ENCODE measurements at places on chromosomes 16 and 17.

DNA sequence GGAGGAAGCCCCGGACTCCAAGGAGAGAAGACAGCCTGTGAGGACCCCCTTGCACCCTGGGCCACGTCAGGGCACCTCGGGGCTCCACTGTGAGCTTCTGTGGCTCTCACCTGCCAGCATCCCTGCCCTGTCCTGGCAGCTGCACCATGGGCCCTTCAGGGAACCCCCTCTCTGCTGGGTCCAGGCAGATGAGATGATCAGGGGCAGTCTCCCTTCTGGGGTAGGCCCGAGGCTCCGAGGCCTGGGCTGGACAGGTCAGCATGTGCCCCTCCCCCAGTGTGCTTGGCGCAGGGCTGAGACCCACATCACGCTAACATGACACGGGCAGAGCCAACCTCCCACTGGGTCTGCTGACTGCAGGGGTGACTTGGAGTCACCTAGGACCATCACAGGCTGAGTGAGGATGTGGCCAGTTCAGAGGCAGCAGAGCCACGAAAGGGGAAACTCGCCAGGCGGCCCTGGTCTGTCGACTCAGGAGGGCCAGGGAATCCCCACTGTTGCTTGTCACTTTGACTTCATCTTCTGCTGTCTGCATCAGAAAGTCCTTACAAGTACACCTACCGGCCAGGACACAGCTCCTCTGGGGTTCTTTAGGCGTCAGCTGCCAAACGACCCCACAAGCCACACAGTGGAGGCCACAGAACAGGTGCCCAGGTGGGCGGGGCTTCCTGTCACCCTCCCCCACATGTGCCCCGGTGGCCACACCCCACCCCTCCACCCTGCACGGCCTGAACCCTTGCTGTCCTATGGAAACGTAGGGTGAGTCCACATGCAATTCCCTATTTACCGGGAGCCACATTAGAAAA is 2.2 kb downstream of the GALNS start:
- DNase-seq = no peak

- peak; percentile 29 for DNase-seq
Observed at GRCh38 chr17:14048169-14048568, 21.1 kb upstream of the COX10 start.

DNA sequence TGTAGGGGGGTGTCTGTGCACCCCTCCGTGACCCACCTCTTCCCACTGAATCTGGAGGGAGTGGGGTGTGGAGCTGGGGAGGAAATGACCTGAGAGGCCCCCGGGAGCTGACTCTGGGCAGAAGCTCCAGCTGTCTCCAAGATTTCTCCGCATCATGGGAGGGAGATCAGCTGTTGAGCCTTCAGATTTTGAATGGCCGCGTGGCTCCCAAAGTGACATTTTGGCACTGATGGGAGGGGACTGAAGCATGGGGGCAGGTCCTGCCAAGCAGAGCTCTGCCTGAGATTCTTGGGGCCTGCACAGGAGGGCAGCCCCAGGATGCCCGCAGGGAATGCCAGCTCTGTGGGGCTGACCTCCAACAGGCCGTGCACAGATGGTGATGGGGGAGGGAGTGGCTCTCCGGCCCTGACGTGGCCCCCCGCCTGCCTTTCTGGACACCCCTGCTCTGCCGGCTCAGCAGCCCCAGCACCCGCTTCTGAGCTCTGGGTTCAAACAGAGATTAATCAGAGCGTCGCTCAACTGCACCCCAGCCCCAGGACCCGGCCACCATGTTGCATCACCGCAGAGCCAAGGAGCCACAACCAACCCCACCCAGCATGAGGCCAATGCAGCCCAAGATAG is 25.3 kb upstream of the UBE2I start:
- no peak for DNase-seq

GRCh38 chr16:80356365-80356764 is 184.4 kb upstream of the DYNLRB2 start:
- DNase-seq = no peak

DNA sequence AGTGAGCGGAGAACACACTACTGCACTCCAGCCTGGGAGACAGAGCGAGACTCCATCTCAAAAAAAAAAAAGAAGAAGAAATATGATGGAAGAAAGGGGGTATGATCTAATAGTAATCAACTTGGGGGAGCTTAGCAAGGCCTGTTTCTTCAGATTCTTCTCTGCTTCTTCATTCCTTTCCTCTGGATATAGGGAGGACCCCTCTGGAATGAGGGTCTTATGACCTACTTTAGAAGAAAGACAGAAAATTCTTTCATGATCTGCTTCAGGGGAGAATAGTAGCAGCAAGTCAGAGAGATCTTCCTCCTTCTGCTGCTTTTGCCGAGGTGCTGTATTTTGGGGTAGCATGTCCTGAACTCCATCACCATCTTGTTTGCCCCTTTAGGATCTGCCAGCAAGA is 44.9 kb upstream of the ETV4 start:
- no peak for DNase-seq

- DNase-seq = no peak
Observed at GRCh38 chr16:21274172-21274726, 3.8 kb downstream of the CRYM start.

GRCh38 chr17:81037026-81037797 is 2.3 kb downstream of the BAIAP2 start:
- DNase-seq = no peak

DNA sequence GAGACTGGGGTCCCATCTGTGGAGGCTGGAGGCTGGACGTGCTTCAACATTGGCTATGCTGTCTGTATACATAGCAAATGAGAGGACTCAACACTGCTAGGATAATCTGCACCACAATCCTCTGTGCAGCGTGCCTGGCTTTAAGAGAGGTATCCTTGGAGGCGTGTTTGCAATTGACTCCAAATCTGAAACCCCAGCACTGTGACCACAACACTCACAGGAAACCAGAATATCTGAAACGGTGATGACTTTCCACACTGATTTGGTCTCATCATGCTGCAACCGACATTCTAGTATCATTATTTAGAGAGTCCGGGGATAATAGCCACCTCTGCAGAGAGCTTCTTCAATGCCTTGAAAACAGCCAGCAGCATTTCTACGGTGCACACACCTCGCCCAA is 35.1 kb downstream of the TLE7 start:
- no peak for DNase-seq

GRCh38 chr17:68182940-68183551 is 64.8 kb upstream of the AMZ2 start:
- DNase-seq = no peak
